ENCODE measurements at places on chromosomes 5 and 9.

GRCh38 chr9:19030899-19031298 lies 2.1 kb downstream of the SAXO1 start:
- DNase-seq: no peak

DNA sequence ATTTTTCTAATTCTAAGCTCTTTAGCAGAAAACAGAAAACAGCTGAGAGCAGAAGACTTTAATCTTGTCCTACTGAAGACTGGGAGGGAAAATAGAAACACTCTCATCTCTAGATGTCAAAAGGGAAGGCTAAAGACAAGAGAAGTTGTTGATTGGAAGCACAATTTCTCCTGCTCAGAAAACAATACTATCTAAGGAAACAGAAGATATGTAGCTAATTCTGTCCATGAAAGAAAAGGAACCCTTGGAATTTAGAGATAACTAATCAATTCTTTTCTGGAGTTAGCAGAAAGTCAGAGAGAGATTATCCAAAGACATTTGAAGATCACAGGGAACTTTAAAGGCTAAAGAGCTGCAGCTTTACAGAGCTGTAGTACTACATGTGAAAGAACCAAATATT lies 126.2 kb downstream of the HSD17B3 start:
- no peak for DNase-seq

- DNase-seq: no peak
Measured at GRCh38 chr9:137502008-137502911, 43.1 kb upstream of the NSMF start.

- DNase-seq: no peak
Measured at GRCh38 chr9:131008563-131008908, 438 bp upstream of the LAMC3 start.

DNA sequence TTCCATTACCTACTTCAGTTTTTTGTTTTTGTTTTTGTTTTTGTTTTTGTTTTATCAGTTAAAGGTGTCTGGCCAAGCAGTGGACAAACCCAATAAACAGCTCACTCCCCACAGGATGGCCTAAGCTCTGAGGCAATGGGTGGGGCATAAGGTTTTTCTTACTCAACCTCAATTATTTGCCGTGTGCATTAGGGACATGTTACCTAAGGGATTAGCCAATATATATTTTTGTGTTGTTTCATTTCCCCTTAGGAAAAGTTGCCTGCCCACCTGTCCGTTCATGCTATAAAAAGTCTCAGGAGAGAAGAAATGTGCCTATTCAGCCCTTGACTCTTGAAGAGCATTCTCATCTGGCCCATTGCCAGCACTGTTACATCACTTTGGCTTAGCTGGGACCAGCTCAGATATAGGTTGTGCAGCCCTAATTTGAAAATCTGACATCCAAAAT lies 7.3 kb downstream of the SH3RF2 start:
- DNase-seq: peak; percentile 29

- no peak for DNase-seq
Measured at GRCh38 chr9:122248448-122248865, 16.2 kb downstream of the RBM18 start.

DNA sequence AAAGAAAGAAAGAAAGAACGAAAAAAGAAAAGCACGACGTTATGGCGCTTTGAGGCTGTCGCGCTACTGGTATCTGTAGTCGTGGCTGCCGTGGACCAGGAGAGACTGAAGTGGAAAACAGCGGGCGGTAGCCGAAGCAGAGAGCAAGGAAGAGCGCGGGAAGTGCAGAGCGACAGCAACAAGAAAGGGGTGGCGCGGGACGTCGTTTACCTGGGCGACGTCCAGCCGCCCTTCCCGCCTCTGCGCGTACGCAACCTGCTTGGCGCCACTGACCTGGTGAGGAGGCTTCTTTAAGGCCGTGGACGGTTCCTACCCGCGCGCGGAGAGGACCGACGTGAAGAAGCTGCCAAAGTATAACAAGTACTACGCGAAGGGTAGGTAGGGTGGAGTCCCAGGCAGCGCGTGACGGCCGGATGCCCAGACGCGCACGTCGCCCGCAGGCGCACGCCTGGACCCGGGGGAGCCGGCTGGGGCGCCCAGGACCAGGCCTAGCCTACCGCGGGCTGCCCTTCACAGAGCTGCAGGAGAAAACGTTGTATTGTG lies 15.4 kb downstream of the CCL28 start:
- DNase-seq: peak; percentile 82

DNA sequence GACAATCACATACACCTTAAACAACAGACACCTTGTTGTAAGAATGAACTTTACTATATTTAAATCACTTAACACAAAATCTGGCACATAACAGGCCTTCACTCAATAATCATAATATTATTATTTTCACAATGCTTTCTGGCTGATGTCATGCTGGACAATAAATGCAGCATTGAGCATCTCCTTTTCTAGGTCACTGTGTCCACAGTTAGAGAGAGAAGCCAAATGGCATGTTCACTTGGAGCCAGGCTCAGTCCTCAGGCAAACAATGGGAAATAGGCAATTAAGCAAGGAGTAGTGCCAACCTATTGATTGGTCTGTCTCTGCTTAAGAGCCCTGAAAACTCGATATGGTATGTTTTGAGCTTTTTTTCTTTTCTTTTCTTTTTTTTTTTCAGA lies 50.6 kb upstream of the KLF4 start:
- DNase-seq: no peak

- peak; percentile 65 for DNase-seq
Measured at GRCh38 chr5:123549256-123549904, 37.4 kb downstream of the CSNK1G3 start.

DNA sequence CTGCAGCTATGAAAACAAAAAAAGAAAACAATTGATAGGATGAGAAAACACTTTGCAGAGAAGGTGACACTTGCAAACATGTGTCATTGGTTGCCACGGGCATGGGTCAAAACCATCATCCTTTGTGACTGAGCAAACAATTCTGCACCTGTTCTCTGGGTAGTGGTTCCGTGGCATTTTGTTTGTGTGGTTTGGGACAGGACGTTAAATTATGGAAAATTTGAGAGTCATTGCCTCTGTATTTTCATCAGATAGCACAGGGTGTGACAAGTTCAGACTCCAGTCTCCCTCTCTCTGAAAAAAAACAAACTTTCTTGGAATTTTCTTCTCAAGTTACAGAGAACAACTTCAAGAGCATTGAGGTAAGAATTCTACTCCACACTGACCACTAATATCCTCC lies 113.4 kb upstream of the HMHB1 start:
- peak; percentile 29 for DNase-seq

DNA sequence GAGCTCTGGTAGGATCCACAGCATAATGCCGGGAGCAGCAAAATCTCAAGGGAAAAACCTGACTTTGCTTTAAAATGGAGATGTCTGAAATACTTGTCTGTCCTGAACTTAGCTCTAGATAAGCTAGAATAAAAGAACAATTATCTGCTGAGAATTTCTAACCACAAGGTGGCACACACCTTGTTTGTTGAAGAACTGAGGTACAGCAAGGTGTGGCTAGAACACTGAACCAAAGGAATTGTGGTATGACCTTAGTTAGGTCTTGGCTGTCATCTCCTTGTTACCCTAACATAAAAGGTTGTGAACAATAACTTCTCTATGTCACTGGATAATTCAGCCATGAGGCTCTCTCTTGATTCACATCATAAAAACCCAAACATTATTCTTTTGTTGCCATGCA lies 72.3 kb upstream of the ANXA1 start:
- DNase-seq: no peak

GRCh38 chr5:123845356-123846100 lies 333.6 kb downstream of the CSNK1G3 start:
- no peak for DNase-seq

DNA sequence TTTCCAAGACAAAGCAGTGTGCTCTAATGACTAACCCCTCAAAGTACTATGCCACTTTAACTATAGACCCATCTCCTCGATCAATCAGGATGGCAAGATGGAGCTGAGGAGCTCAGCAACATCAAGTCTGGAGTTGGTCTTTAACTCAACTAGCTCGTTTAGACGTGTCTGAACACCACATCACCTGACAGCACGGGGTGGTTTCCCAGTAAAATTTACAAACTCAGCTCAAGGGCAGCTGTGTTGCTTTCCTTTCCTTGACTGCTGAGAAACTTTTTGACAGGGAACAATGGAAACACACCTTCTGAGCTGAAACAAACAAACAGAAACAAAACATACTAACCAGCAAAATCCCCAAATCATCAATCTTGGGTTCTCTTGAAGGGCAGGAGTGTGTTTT lies 202.5 kb downstream of the NTRK2 start:
- DNase-seq: no peak

GRCh38 chr5:163815240-163815791 lies 309.9 kb downstream of the MAT2B start:
- no peak for DNase-seq

DNA sequence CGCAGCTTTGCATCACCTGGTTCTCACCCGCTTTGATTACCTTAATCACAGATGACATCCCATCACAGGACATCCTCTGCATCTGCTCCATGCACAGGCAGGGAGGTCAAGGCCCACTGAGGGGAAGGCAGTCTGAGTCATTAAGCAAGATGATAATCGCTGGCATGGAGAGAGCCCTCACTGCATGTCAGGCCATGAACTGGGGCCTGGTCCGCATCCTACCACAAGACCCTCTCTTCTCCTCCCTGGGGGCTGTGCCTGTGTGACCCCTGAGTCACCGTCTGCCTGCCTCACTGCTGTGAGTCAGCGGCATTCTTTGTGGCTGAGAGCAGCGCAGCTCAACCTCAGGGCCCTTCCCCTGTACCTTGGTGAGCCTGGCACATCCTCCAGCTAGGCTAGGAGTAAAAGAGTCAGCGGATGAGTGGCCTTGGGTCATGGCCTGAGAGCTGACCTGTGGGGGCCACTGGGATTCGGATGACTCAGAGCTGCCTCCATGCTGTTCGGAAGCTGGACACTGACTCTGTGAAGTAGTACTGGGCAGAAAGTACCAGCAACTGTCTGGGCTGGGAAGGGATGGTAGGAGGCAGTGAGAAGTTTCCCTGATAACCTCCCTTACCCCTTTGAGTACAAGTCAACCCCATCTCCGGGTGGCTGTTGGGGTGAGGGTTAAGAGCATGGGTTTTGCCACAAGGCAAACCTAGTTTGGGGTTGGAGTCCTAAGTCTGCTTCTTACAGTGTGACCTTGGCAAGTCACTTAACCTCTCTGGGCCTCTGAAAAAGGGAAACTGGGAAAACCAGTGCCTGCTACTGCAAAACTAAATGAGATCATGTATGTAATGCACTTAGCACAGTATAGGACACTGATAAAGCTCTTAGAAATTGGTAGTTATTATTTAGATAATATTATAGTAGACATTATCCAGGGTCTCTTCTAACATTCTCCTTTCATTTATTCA lies 14.6 kb upstream of the ARSI start:
- peak; percentile 31 for DNase-seq

DNA sequence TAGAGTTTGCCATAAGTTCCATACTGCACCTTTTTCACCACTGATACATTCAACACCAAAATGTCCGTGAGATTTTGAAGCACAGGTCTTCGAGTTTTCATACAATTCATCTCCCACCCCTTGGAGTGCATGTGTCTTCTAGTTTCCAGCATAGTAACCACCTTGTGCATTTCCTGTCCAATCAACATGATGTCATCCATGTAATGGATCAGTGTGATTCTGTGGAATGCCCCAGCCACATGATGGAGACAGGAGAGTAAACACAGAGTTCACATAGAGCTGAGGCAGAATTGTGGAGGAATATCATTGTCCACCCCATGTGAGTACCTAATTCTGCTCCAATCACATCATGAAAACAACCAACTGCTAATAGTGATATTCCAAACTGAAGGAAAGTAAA lies 441.5 kb upstream of the CDH6 start:
- DNase-seq: no peak

- DNase-seq: no peak
Measured at GRCh38 chr9:105912863-105913516, 218.6 kb downstream of the TMEM38B start.

- DNase-seq: peak; percentile 48
Measured at GRCh38 chr5:157109744-157110143, 900 bp upstream of the HAVCR2 start.

- DNase-seq: no peak
Measured at GRCh38 chr5:112918679-112919078, 3.3 kb downstream of the REEP5 start.

- DNase-seq: no peak
Measured at GRCh38 chr5:172896465-172896864, 62.4 kb downstream of the ERGIC1 start.

DNA sequence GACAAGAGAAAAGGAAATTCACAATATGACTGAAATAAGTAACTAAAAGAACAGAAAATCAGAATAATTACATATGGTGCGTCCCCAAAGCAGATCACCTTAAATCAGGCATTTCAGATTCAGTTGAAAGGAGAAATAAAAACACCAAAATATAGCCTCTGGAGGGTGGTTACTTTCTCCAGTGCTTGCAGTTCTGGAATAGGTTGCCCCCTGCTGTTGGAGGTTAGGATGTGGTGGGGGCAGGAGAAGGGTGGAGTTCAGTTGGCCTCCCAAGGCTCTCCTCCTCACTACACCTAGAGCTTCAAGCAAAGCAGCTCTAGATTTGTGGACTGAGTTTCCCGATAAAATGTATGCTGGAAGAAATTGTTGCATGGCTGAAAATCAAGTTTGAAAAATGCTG lies 338.2 kb upstream of the TLE4 start:
- peak; percentile 10 for DNase-seq

DNA sequence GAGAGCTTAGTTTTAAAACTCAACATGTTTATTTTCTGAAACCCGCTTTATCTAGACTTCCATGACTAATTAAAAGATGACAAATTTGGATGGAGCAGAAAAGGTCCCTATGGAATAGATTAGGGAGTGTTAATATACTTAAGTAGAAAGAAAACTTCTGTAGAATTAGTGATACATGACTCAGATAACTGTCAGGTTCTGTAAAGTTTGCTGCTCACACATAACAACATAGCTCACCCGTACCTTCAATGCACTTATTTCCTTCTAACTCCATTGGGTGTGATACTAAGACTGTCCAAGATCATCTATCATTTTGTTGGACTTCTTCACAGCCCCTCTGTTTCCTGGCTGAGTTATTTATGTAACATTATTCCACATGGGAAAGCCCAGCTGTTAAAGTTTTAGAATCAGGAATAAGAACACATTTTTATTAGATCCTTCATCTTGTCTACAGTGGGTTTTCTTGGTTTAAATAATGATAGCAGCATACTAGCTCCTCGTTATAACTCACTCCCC lies 27.8 kb downstream of the TMEM167A start:
- no peak for DNase-seq

All from activated CD4-positive, alpha-beta T cell treated with anti-CD3 and anti-CD28 coated beads for 36 hours (primary cell).